Renal pelvis (tissue), 12 donors: ENCODE measurements at places on chromosomes 1 and 21. TPM values are rescaled to one million over a fixed set of nuclear protein-coding genes. Genes with fewer than 3 reads are reported as not detected.

The TMEM269 gene
- polyA plus RNA-seq: 1.0 TPM

The METTL25B gene
- polyA plus RNA-seq: 28.6 TPM

The CLCA1 gene
- not detected for polyA plus RNA-seq

The TNNT2 gene
- polyA plus RNA-seq: 78.9 TPM

The TSPAN1 gene
- polyA plus RNA-seq: 64.2 TPM

The AIDA gene
- polyA plus RNA-seq: 63.0 TPM

The EXTL2 gene
- 64.3 TPM for polyA plus RNA-seq

The LCE2C gene
- not detected for polyA plus RNA-seq

The BRINP3 gene
- polyA plus RNA-seq: 4.2 TPM

The CLDN17 gene
- polyA plus RNA-seq: not detected

The TCEA3 gene
- 57.3 TPM for polyA plus RNA-seq

The ECM1 gene
- polyA plus RNA-seq: 13.0 TPM

The CRP gene
- polyA plus RNA-seq: not detected

The CTSE gene
- 0.19 TPM for polyA plus RNA-seq

The OLFML2B gene
- polyA plus RNA-seq: 10.2 TPM

The ZNF683 gene
- polyA plus RNA-seq: 0.14 TPM

The SMIM1 gene
- 16.0 TPM for polyA plus RNA-seq

The LYSMD1 gene
- polyA plus RNA-seq: 16.7 TPM

DNA sequence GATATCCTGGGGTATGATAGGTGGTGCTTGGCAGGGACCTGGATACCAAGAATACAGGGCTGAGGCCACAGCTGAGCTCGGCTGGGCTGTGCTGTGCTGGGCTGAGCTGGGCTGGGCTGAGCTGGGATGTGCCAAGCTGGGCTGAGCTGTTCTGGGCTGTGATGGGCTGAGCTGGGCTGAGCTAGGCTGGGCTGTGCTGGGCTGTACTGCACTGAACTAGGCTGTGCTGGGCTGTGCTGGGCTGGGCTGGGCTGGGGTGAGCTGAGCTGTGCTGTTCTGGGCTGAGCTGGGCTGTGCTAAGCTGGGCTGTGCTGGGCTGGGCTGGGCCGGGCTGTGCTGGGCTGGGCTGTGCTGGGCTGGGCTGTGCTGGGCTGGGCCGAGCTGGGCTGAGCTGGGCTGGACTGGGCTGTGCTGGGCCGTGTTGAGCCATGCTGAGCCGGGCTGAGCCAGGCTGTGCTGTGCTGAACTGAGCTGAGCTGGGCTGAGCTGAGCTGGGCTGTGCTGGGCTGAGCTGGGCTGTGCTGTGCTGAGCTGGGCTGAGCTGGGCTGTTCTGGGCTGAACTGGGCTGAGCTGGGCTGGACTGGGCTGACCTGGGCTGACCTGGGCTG is 94.7 kb upstream of the ACTRT2 start:
- no peak for DNase-seq

DNA sequence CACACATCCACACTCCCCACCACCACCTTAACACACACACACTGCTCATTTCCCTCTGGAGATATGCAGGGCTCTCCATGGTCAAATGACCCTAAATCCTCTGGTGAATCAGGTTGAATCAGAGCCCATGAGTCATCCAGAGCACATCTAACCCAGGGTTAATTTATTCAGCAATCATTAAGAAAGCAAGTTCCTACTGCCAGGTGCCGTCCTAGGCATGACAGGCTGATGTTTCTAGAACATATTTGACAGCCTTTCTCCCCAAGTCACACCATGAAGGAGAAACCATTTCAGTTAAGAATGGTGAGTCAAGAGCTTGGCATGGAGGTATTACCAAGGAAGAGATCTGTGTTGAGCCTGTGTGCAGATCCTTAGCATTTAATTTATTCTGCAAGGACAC is 194.3 kb upstream of the CAMK1G start:
- no peak for DNase-seq

DNA sequence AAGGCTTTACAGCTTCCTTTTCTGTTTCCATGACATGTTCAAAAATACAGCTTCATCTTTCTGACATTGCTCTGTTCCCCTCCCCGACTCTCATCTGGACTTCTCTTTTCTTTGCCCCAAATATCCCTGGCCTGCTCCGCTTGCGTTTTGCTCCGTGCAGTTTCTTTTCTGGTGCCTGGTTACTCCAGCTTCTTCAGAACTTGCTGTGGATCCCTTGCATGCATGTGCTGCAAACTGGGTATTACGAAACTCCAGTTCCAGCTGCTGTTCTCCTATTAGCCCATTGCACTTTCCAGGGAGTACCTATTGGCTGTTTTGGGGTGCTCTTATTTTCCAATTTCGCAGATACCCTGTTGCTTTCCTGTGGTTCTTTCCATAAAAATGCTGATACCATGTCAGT is 9.9 kb upstream of the NDC1 start:
- DNase-seq: no peak

- DNase-seq: no peak
Measured at GRCh38 chr1:2215909-2216766, 12.0 kb upstream of the SKI start.

GRCh38 chr1:155932081-155932480 is 2.1 kb downstream of the KHDC4 start:
- DNase-seq: no peak

- peak; percentile 12 for DNase-seq
Measured at GRCh38 chr1:244603498-244603897, 49.4 kb upstream of the DESI2 start.

- no peak for DNase-seq
Measured at GRCh38 chr1:71014178-71014579, 33.4 kb downstream of the PTGER3 start.

DNA sequence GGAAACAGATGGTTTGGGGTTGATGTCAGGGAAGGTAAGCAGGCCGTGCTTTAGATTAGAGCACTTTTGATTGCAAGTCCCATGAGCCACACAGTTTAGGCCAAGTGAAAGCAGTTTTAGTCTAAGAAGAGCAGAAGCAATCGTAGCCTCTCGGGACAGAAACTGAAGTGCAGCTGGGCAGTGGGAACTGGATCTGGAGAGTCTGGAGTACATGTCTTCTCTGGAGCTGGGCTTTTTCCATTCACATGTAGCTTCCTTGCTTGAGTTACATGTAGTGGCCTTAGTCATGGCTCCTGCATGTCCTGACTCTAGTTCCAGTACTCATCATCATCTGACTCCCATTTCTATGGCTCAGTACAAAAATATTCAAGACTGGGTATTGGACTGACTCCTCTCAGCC is 16.7 kb downstream of the CAMTA1 start:
- DNase-seq: no peak

DNA sequence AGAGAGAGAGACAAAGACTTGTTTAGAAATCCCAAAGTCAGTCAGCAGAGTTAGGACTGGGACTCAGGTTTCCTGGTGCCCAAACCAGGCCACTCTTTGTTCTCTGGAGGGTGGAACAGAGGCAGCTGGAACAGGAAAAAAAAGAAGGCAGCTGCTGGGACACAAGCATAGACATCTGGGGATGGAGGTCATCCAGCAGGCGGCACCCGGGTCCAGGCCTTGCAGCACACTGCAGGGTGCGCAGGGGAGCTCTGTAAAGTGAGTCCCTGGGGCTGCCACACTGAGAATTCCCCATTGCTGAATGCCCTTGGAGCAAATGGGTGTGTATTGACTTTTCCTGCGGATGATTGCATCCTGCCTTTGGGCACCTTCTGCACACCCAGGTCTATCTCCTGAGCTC is 222.9 kb upstream of the CSF3R start:
- no peak for DNase-seq

DNA sequence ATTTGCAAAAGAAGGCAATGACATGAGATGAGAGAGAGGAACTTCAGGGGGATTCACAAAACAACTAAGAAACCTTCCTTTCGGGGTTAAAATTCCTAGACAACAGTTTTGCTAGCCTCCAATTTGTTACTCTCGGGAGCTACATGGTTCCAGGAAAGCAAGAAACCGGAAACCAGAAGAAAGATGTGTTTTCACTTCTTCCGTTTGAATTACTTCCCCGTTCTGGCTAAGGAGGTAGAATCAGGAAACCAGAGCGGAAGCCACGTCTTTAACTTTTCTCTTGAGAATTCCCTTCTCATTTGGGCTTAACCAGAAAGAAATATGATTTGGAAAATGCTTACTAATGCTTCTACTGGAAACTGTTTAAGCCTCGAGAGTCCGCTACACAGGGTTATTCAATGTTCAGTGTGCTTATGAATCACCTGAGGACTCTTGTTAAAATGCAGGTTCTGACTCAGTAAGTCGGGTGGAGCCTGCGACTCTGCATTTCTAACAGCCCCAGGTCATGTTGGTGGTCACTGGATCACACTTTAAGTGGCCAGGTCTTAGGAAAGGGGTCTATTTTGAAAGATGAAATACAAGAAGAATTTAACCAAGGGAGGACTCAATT is 43.5 kb upstream of the MCOLN3 start:
- no peak for DNase-seq

DNA sequence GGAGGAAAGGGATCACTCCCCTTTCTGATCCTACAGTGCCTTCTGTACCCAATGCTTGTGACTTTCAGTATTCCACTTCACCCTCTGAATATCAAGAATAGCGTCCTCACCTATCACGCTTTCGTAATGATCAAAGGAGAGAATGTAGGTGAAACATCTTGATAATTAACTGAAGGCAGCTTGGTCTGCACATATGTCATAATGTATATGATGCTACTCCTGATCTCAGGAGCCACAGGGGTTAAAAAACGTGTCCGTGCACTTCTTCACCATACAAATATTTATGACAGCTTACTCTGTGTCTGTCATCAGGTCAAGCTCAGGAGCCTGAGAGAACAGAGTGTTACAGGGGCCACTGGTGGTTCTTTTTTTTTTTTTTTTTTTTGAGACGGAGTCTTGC is 1.2 kb upstream of the PIK3C2B start:
- no peak for DNase-seq

- DNase-seq: no peak
Measured at GRCh38 chr1:29260531-29260930, 24.2 kb downstream of the PTPRU start.

- DNase-seq: no peak
Measured at GRCh38 chr1:66505671-66506392, 28.1 kb upstream of the SGIP1 start.

GRCh38 chr1:98480271-98480670 is 181.2 kb upstream of the SNX7 start:
- no peak for DNase-seq

- no peak for DNase-seq
Measured at GRCh38 chr1:116497656-116498055, 73.2 kb downstream of the CD58 start.

DNA sequence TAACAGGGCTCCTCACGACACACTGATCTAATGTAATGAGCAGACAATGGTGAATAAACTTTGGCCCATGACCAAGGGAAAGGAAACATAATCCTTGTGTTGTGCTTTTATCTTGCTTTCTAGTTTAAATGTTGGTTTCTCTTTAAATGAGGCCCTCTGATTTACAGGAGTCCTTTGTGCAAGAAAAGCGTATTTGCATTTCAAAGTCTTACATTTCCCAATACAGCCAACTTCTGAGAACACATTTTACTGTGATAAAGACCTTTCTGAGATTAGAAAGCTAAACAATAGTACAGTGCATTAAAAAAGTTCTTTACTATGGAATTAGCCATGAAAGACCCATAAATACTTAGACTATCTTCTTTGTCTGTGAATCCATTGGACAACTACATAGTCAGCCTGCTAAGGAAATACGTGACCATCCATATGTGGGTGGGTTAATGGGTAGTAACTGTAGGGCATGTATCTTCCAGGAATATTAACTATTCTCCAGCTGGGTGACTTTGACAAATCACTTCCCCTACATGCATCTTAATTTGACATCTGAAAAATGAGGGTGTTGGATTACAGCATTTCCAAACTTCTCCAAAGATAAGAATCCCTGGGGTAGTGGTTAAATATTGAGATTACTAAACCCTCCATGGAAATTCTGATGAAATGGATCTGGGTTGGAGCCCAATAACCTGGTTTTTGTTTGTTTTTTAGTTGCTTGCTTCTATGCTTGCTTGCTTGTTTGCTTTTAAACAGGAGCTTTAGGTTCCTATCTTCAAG is 50.3 kb upstream of the USP1 start:
- DNase-seq: peak; percentile 39

DNA sequence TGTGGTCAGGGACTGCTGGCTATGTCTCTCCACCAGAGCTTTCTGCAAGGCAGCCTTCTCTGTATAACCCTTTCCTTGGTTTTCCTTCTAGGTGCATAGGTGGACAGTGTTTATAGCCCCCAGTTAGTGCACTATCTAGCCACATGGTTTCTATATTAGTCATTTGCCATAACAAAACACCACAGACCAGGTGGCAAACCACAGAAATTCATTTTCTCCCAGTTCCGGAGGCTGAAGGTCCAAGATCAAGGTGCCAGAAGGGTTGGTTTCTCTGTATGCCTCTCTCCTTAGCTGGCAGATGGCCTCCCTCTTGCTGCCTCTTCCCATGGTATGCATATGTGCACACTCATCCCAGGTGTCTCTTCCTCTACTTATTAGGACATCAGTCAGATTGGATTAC is 106.4 kb downstream of the KAZN start:
- DNase-seq: no peak

GRCh38 chr21:23008601-23009202 is 2010.5 kb downstream of the NCAM2 start:
- no peak for DNase-seq

DNA sequence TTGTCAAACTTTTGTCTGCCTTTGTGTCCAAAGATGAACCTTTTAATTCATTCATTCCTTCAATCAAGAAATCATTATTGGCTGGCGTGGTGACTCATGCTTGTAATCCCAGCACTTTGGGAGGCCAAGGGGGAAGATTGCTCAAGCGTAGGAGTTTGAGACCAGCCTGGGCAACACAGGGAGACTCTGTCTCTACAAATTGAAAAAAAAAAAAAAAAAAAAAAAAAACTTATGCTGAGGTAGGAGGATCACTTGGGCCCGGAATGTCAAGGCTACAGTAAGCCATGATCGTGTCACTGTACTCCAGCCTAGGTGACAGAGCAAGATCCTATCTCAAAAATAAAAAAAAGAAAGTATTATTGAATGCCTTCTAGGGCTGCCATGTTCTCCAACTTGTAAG is 51.3 kb upstream of the CXADR start:
- no peak for DNase-seq

DNA sequence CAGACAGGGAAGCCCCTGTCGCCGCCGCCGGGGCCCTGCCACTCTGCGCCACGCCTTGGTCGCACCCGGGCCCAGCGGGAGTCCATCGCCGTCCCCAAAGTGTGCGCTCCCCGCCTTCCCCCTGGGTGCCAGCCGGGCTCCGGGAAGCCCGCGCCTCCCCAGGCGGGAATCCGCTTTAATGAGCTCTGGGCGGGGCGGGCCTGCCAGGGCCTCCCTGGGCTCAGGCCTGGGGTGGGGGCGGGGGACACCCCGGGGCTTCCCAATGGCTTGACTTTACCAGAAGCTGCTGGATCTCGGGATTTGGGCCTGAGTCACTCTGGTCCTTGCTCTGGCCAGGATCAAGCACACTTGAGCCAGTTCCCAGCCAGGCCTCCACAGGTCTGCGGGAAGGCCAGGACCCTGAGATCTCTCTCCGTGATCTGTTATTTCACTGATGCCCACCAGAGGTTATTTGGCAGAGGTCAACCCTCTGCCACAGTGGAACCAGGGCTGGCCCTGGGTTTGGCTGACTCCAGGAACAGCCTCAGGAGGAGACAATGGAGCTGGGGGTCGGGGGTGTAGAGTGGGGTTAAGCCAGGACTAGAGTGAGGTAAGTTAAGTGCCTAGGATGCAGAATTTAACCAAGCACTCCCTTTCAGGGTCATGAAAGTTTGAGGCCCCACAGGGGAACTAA is 178.4 kb upstream of the EDN2 start:
- DNase-seq: no peak
